ENCODE measurements at places on chromosomes 6 and 20. TPM values are rescaled to one million over a fixed set of nuclear protein-coding genes. Genes with fewer than 3 reads are reported as not detected.

The CYP24A1 gene
- total RNA-seq = not detected

The RNF39 gene
- total RNA-seq = 0.08 TPM

The TMEM244 gene
- total RNA-seq = not detected

The SYCP2 gene
- total RNA-seq = 0.35 TPM

The ZNF76 gene
- total RNA-seq = 20.1 TPM

The ESR1 gene
- 13.8 TPM for total RNA-seq

The KCNQ2 gene
- total RNA-seq = not detected

The DOK5 gene
- total RNA-seq = not detected

The MAP7 gene
- 18.1 TPM for total RNA-seq

The PLG gene
- total RNA-seq = 1,901 TPM

The ATP6V1G2 gene
- not detected for total RNA-seq

The MED23 gene
- 9.4 TPM for total RNA-seq

The PPARD gene
- 10.8 TPM for total RNA-seq

The RFX6 gene
- not detected for total RNA-seq

The PSORS1C1 gene
- total RNA-seq = not detected

The AHI1 gene
- total RNA-seq = 10.2 TPM

The TBX18 gene
- 0.30 TPM for total RNA-seq

The NEURL2 gene
- total RNA-seq = 6.9 TPM

Measured in left lobe of liver (tissue), 2 donors.